ENCODE measurements at places on chromosomes 13 and 19. TPM values are rescaled to one million over a fixed set of nuclear protein-coding genes. Genes with fewer than 3 reads are reported as not detected.

The MAG gene
- total RNA-seq = not detected

The EDNRB gene
- 0.97 TPM for total RNA-seq

The FOXA3 gene
- not detected for total RNA-seq

The IGSF23 gene
- total RNA-seq = not detected

The MAMSTR gene
- 1.5 TPM for total RNA-seq

The NAPA gene
- 117 TPM for total RNA-seq

The ZNF560 gene
- 1.5 TPM for total RNA-seq

The IZUMO2 gene
- not detected for total RNA-seq

The C1QTNF9B gene
- not detected for total RNA-seq

The CBY2 gene
- not detected for total RNA-seq

The ZMYM2 gene
- total RNA-seq = 63.1 TPM

The CASP14 gene
- total RNA-seq = 0.12 TPM

The KIR3DL2 gene
- total RNA-seq = not detected

The FCGBP gene
- total RNA-seq = 0.32 TPM

The DOHH gene
- 9.7 TPM for total RNA-seq

The YIF1B gene
- total RNA-seq = 69.1 TPM

The SIGLEC12 gene
- not detected for total RNA-seq

The ZNF878 gene
- total RNA-seq = 0.32 TPM

The GAPDHS gene
- total RNA-seq = not detected

The PCDH20 gene
- 1.5 TPM for total RNA-seq

Data from hair follicle dermal papilla cell (primary cell).